Right lobe of liver (tissue), 6 donors: ENCODE measurements at places on chromosomes 12 and 14. TPM values are rescaled to one million over a fixed set of nuclear protein-coding genes. Genes with fewer than 3 reads are reported as not detected.

GRCh38 chr12:122994140-122994675 lies 13.7 kb downstream of the ARL6IP4 start:
- peak; percentile 39 for DNase-seq

DNA sequence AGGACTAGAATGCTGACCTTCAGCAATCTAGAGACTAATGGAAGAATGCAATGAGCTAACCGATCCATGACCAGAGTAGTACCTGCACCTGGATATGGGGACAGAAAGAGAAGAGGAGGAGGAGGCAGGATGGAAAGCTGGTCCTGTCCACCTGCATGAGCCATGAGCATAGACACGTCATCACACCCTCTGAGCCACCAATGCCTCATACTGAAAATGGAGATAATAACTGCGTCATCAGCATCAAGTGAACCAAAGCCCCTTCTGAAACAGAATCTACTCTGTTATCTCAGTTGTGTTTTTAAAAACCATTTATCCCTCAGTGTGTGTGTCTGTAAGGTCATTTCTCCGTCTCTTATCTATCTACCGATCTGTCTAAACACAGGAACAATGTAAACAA lies 327.0 kb downstream of the BCL11B start:
- no peak for DNase-seq

GRCh38 chr12:96670334-96670899 lies 181.0 kb downstream of the CFAP54 start:
- no peak for DNase-seq

DNA sequence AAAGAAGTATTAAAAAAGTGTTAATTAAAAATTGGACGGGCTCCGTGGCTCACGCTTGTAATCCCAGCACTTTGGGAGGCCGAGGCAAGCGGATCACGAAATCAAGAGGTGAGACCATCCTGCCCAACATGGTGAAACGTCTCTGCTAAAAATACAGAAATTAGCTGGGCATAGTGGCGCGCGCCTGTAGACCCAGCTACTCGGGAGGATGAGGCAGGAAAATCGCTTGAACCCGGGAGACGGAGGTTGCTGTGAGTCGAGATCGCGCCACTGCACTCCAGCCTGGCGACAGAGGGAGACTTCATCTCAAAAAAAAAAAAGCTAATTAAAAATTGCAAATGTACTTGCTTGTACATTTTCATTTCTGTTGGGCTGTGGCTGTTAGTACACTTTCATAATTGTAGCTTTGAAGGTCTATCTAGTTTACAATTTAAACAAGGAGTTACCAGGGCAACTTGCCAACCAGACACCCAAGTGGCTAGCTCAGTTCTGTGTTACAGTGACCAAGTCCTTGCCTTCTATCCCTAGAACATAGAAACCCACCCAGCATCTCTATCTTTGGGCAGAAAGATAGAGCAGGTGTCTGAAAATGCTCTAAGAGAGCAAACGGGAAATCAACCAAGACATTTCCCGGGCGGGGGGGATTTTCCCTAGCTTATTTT lies 1.2 kb downstream of the COA8 start:
- no peak for DNase-seq

DNA sequence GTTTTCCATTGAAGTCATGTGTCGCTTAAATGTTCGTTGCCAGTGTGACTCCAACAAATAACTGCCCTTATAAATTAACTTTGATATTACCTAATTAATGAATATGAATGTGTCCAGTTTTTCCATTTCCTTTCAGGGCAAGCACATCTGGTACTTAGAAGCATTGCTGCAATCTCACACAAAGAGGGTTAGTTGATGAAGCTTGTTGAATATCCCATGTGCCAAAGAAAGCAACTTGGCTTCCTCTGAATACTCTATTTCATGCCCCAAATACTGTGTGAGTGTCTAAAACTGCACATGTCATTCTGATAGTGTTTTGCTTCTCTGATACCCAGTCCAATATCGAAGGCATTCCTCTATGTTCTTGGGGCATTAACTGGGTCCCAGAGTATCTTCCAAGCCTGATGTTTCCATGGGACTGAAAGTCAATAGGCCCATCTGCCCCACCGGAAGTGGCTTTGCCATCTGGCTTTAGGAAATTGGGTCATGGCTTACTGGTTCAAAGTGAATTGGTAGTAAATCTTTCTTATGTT lies 75.8 kb upstream of the CNTN1 start:
- no peak for DNase-seq

DNA sequence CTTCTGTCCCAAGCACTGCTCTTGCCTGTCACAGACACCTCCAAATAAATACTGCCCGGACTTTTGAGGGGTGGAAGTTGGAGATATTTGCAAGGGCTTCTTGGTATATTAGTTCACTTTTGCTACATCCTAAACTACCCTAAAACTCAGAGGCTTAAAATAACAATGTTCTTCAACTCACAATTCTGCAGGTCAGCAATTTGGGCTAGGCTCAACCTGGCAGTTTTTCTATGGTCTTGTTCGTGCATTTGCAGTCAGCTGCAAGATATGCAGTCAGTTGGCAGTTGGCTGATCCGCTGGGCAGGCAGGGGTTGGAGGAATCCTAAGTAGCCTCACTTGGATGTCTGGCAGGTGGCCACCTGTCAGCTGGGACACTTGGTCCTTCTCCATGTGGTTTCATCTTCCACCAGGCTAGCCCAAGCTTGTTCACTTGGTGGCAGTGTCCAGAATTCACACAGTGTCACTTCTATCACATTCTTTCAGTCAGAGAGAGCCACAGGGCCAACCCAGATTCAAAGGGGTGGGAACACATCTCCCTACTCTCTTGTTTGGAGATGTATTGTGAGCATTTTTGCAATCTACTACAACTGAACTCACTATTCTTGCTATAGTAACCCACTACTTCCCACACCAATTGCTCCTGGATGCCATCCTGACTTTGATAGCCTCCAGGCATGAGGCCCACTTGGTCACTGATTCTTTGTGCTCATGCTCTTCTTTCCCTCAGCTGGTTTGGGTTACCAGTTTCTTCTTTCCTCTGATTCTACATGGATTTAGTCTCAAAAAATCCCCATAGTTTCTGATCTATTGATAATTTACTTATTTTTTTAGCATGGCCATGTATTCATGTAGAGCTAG lies 27.8 kb upstream of the CAPRIN2 start:
- no peak for DNase-seq

GRCh38 chr14:98728836-98729235 lies 543.2 kb downstream of the BCL11B start:
- no peak for DNase-seq

DNA sequence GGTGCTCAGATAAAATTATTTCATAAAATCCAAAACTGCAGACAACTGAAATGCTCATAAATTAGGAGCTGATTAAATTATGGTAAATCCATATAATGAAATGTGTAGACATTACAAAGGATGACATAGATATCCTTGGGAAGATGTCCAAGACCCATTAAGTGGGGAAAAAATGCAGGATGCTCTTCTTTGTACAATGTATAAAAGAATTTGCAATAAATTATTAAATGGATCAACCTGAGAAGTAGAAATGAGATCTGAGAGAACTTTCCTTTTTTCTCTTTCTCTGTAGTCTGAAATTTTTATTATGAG lies 336.4 kb upstream of the E2F7 start:
- DNase-seq = no peak

- no peak for DNase-seq
Observed at GRCh38 chr14:67881225-67881624, 61.6 kb downstream of the RAD51B start.

GRCh38 chr12:131390412-131391334 lies 320.2 kb upstream of the SFSWAP start:
- no peak for DNase-seq

- DNase-seq = no peak
Observed at GRCh38 chr14:85342858-85343607, 186.9 kb upstream of the FLRT2 start.

- DNase-seq = no peak
Observed at GRCh38 chr14:83251402-83251801, 1717.7 kb upstream of the SEL1L start.

DNA sequence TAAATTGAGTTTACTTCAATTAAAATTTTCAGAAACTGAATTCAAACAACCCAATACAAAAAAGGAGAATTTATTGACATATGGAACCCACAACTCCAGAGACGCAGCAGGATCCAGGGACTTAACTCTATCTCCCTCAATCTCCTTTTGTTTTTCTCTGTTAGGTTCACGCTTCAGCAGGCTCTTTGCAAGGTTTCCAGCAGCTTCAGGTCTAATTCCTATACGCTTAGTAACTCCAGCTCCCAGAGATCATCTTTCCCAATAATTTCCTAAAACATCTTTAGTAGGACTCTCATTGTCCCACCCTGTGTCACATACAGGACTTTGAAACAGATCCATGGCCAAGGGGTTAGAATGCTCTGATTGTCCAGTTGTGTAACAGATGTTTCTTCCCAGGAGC lies 175.2 kb downstream of the RMST start:
- DNase-seq = no peak

DNA sequence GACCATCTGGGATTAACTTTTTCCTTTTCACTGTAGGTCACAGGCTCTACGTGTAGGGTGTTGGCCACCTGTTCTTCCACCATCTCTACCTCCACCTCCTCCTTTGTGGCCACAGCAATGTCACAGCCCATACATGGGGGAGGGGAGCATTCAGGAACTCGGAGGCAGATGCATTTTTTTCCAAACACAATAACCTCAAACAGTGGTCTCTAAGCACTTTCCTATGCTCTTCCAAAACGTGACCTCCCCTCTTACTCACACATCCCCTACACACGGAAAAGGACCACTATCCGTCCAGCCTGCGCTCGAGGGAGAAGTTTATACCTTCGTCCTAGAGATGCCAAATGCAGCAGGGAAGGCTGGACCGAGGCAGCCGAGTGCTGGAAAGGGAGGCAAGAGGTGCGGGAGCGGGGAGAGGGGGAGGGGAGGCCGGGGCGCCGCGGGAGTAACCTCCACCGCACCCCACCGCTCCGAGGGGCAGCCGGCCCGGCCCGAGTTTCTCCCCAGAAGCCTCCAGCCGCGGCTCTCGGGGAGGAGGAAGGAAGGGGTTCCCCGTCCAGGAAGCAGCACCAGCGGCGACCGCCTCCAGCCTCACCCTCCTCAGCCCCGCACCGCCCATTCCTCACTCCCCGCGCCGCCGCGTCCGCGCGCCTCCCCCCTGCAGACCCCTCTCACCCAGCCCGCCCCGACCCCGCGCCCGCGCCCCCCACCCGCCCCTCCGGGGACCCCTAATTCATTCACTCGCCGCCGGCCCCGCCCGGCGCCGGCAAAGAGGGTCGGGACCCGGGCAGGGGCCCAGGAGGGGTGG lies 594 bp downstream of the KRAS start:
- peak; percentile 72 for DNase-seq

DNA sequence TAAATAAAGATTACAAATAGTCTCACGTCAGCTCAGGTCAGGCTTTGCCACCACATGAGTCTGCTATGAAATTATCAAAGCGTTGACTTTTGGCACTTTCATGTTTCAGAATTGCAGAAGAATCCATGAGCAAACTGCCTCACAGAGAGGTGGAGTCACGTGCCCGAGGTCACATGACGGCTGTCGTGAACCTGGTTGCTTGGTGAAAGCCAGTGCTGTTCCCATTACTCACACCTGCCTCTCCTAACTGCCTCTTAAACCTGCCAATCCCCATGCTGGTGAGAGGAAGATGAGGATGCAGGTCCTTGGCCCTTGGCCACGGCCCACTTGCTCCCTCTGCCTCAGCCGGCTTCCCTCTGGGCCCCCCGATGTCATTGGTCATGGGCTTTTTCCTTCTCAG lies 272.7 kb downstream of the BCL11B start:
- DNase-seq = no peak

DNA sequence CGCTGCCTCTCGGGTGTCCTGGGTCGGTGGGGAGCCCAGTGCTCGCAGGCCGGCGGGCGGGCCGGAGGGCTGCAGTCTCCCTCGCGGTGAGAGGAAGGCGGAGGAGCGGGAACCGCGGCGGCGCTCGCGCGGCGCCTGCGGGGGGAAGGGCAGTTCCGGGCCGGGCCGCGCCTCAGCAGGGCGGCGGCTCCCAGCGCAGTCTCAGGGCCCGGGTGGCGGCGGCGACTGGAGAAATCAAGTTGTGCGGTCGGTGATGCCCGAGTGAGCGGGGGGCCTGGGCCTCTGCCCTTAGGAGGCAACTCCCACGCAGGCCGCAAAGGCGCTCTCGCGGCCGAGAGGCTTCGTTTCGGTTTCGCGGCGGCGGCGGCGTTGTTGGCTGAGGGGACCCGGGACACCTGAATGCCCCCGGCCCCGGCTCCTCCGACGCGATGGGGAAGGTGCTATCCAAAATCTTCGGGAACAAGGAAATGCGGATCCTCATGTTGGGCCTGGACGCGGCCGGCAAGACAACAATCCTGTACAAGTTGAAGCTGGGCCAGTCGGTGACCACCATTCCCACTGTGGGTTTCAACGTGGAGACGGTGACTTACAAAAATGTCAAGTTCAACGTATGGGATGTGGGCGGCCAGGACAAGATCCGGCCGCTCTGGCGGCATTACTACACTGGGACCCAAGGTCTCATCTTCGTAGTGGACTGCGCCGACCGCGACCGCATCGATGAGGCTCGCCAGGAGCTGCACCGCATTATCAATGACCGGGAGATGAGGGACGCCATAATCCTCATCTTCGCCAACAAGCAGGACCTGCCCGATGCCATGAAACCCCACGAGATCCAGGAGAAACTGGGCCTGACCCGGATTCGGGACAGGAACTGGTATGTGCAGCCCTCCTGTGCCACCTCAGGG lies 679 bp downstream of the ARF6 start:
- DNase-seq = peak; percentile 69

- DNase-seq = no peak
Observed at GRCh38 chr14:32470161-32470715, 141.1 kb downstream of the AKAP6 start.

DNA sequence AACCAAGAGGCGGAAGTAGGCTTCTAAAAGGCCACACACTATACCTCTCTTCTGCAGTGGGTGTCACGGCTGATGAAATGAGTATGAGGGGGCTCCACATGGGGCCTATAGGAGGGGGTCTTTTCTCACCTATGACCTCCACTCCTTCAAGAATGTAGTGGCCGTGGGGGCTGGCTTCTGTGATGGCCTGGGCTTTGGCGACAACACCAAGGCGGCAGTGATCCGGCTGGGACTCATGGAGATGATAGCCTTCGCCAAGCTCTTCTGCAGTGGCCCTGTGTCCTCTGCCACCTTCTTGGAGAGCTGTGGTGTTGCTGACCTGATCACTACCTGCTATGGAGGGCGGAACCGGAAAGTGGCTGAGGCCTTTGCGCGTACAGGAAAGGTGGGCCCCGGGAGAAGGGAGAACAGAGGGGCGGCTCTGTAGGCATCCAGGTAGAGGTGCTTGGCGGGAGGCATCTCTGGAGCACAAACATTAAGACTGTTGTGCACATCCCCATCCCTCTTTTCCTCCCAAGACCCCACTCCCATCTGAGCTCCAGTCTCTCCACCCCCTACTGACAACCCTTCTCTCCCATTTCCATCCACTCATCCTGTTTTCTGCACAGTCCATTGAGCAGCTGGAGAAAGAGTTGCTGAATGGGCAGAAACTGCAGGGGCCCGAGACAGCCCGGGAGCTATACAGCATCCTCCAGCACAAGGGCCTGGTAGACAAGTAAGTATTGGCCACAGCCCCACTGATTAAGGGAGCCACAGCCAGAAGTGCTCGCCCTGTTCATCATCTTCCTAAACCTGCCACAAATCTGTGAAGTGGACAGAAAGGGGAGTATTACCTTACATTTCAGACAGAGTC lies 3.8 kb downstream of the GPD1 start:
- no peak for DNase-seq

GRCh38 chr14:80615831-80616230 lies 325.7 kb downstream of the CEP128 start:
- no peak for DNase-seq

The KLRD1 gene
- total RNA-seq = 1.1 TPM

The BEST3 gene
- total RNA-seq = not detected

The TEDC1 gene
- total RNA-seq = 2.3 TPM

The COX8C gene
- total RNA-seq = not detected

The SVOP gene
- total RNA-seq = not detected

The MGST1 gene
- 1,232 TPM for total RNA-seq

The ADAM21 gene
- not detected for total RNA-seq

The SDR9C7 gene
- not detected for total RNA-seq

The RNASE1 gene
- total RNA-seq = 31.8 TPM

The ADCK1 gene
- 5.2 TPM for total RNA-seq
